ENCODE measurements at places on chromosomes 2 and 18.

DNA sequence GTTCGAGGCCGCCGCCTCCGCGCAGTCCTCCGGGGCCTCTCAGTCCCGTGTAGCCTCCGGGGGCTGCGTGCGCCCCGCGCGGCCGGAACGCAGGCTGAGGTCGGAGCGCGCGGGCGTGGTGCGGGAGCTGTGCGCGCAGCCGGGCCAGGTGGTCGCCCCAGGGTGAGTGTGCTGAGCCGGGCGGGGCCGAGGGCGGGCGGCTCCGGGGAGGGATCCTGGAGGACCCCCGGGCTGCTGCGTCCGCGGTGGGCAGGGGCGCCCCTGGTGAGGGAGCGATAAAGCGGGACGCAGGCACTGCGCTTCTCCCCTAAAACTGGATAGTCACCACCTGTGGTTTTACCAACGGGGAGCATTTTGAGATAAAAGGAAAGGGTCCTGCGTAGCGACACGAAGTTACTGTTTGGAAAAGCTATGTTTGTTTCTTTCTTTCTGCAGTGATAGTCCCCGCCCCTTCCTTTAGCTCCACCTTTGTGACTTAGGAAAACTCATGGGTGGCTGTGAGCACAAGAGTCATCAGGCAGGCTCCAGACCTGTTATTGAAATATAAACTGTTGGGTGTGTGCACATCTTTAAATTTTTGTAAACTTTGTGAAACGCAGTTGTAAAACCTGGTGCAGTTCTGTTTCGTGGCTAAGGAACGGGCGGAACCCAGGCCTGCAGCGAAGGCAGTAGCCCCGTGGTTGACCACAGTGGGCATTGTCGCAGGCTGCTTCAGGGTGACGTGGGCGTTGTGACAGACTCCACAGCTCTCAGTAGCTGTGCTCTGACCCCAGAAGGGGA is 687 bp downstream of the CTDP1 start:
- DNase-seq: no peak

DNA sequence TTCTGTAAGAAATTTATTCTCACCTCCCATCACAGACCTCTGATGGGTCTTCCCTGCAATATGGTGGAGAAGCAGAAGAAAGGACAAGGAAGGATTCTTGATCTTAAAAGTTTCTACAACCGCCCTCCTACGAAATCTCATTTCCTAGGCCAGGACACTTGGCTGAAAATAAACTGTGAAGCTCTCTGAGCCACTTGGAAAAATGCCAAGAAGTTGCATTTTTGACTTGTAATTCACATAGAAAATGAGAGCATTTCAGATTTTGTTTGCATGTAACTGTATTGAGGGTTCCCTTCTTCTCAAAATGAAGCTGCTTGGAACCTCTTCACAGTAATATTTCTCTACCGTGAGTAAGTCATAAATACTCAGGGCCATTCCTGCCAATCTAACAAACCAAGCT is 458.3 kb upstream of the SLC14A2 start:
- no peak for DNase-seq

DNA sequence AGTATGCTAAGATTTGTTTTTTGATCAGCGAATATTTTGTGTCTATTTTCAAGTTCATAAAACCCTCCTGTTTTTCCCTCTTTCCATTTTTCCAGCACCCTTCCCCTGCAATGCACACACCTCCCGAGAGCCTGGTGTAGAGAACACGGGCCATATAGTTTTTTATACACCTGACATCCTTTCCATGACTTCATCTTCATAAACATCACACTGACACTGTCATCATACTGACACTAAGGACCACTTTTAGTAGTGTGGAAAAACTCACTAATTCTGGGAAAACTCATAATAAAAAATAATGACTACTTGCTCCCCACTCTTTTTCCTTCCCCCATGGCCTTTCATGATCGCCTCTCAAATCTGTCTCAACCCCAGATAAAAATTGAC is 70.2 kb downstream of the EPHA4 start:
- no peak for DNase-seq

DNA sequence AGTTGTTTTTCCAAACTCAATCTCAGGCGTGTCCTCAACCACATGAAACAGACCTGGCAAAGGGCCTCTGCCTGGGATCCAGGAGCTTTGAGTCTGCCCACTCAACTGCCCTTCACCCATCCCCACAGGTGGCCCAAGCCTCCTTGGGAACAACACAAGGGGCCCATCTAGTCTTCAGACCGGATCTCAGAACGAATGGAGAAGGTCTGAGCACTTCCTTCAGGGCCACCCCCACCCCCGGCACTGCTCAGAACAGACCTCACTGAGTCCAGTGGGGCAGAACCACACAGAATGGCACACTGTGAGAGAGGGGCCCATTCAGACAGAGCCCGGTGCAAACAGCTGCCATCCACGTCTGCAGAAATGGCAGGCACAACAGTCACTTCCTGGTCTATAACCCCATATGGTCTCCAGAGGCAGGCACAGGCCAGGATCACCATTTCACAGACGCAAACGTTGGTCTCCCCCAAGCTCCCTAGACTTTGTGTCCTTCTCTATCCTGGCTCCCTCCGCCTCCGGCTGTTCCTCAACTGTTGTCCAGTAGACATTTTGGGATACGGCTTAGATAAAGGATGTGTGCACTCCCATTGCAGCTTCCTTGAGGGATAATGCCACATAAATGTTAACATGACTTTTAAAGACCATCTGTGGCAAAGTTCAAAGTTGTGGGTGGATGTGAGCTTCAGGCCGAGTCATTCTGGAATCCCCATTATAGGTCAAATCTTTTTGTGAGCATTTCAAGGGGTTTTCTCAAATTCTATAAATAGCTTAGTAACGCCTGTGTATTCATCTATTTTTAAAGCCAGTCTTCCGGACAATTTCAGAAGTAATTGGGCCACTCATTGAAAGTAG is 149.7 kb downstream of the SMAD7 start:
- DNase-seq: peak; percentile 44

DNA sequence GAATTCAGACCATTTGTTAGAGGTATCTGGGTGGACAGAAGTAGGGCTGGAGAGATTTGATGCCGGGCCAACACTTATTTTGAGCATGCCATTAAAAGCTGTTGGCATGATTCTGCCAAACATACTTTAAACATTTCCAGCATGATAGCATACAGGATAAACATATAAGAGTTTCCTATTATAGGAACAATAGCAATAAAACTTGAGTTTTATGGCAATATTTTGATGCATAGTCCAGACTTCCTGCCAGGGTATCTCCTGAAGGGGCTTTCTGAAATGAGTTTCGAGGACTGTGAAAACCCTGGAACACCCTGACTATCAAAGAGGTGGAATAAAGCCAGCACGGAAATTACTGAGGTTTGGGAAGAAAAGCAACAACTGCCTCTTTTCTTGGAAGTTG is 1398.0 kb upstream of the NXPH2 start:
- no peak for DNase-seq

DNA sequence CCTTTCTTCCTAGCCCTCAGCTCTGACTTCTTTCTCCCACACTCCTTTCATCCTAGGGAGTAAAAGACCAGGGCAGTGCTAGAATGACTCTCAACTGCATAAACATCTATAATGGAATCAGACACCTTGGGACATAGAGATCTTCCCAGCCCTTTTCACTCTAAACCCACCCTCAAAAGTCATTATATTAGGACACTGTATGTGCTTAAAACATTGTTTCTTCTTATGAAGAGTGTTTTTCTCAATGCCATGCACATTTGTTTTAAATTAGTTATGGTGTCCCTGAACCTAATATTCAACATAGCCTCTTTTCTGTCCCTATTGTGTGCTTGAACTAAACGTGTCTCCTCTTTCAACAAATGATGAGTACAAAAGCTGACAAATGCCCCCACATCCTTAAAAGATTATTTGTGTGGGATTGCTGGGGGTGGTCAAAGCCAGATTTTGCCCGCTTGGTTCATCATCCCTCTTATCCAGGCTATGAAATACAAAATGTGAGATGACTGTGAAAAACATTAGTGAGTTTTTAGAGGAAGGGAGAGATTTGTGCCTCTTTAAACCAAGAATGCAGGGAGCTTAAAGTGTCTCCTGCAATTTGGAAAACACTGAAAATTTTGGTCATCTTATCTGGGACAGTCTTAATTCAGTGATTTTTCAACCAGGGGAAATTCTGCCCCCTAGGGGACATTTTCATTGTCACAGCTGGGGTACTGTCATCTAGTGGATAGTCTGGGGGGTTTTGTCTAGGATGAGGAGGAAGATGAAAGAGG is 29.0 kb downstream of the SERPINB5 start:
- no peak for DNase-seq

- no peak for DNase-seq
These were observed 337.0 kb downstream of the RAD51AP2 start for GRCh38 chr2:17181051-17181752.

- DNase-seq: no peak
These were observed 3.8 kb downstream of the LBH start for GRCh38 chr2:30235008-30235655.

GRCh38 chr2:222706616-222707015 is 35.2 kb downstream of the MOGAT1 start:
- DNase-seq: no peak

DNA sequence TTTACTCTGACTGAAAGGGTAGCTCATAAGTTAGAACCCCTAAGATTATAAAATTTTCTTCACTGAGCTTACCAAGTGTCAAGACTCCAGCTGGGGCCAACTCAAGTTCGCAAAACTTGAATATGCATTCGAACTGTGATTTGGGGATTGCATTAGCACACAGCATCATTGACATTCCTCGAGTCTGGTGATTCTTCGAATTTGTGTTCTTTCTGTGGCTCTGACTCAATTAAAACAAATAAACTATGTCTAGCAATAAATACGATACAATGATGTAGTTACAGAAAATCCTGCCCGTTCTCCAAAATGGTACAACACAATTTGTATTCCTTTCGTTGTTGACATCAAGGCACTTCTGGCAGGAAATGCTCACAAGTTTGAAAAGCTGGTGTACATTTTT is 11.1 kb downstream of the CCL20 start:
- no peak for DNase-seq

GRCh38 chr2:144063602-144064001 is 456.3 kb downstream of the ZEB2 start:
- no peak for DNase-seq

GRCh38 chr2:205685314-205686055 is 3.2 kb downstream of the NRP2 start:
- DNase-seq: no peak

DNA sequence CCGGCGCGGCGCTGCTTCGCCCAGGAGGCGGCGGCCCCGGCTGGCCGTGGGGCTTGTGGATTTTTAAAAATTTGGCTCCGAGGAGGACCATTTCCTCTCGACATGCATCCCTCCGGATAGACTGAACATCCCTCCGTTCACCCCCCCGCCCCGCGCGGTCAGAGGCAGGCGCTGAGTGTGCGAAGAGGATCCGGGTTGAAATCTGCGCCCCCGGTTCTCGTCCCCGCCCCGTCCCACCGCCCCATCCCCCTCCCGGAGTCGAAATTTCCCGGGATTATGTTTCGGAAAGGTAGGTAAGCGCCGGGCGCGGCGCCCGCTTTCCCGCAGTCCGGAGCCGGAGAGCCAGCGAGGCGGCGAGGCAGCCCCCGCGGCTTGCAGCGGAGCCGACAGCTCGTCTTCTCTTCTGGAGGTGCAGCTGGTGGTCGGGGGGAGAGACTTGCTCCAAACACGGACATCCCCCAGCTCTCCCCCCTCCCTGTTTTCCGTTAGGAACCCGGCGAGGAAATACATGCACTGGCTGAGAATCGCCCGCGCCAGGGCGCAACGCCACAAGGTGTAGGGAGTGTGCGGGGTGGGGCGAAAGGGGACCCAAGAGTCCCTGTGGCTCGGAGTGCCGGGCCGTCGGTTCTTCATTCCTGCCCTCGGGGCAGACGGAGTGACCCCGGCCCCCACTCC is at the start of gene PRKCE:
PRKCE (plus strand) TSS at position 261 of the 675 bp plus-strand sequence.
- DNase-seq: peak; percentile 65

DNA sequence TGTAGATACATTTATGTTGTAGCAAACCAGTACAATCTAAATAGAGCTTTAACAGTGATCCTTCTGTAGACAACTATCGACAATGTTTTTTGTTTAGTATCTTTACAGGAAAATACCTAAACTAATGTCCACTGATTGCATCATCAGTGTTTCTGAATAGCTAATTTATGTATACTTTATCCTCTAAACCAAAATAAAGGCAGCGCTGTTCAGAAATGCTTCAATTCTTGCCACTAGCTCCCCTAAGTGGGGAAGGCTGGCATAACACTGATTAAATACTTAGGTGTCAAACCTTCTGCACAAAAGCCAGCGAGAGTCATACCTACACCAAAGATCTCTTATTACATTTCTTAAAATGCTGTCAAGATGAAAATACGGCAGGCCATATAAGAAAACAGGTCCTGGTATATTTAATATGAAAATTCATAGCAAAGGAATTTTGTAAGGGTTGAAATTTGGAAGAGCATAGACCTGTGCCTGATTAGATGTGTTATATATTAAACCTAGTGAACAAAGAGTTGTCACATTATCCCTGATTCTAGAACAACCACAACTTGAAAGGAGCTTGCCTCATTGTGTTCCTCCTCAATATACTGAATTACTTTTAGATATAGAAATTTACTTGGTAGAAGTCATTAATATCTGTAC is 1693.4 kb upstream of the SLC39A10 start:
- no peak for DNase-seq

- no peak for DNase-seq
These were observed 808.3 kb downstream of the NRXN1 start for GRCh38 chr2:50223643-50224042.

DNA sequence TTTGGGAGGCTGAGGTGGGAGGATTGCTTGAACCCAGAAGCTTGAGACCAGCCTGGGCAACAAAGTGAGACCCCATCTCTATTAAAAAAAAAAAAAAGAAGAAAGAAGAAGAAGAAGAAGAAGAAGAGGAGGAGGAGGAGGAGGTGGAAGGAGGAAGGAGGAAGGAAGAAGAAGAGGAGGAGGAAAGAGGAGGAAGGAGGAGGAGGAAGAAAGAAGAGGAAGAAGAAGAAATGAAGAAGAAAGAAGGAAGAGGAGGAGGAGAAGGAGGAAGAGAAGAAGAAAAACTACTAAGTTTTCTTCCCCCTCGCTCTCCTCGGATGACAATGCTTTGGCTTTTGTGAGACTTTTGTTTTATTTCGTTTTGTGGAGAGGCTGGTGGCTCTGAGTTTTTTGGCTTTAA is 30.1 kb upstream of the EFHD1 start:
- no peak for DNase-seq

DNA sequence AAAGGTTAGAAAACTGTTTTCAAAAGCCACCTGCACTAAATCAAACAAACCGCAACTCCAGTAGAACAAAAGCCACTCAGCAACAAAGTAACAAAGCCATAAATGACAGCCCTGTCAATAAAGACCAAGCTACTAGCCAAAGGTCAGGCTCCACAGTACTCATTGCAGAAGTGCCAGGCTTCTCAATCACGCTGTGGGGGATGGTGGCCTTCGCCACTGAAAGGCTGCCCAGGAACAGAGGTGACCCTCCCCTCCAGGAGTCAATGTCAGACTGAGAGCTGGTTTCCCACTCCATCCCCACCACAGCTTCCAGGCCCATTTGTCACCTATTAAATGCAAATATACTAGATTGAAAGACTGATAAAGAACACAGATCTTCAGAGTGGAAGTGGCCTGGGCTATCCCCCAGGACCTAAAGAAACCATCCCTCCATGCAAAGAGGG is 5.9 kb downstream of the ATP8B1 start:
- peak; percentile 86 for DNase-seq

Data from left lobe of liver (tissue), 2 donors.